Retina (tissue), 1 donor: ENCODE measurements at places on chromosomes 13 and 19.

GRCh38 chr13:104975272-104975671 lies 1560.2 kb downstream of the EFNB2 start:
- no peak for DNase-seq

DNA sequence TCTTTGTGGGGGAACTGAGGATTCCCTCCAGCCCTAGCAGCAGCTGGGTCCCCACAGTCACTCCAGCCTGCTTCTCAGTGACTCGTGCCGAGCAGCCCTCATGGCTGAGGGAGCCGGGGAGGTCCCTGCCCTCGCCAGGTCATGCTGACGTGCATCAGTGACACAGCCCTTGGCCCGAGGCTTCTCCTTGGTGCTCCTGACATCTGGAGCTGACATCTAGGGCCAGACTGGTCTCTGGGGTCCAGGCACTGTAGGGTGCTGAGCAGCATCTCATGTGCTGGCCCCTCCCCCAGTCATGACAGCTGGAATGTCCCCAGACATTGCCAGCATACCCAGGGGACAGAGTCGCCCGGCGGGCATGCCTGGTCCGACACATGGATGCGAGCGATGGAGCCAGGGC lies 14.4 kb downstream of the COMP start:
- DNase-seq: no peak

GRCh38 chr19:7492558-7492957 lies 3.7 kb upstream of the PEX11G start:
- DNase-seq: no peak

GRCh38 chr19:50894478-50895356 lies 16.5 kb downstream of the KLK4 start:
- no peak for DNase-seq

DNA sequence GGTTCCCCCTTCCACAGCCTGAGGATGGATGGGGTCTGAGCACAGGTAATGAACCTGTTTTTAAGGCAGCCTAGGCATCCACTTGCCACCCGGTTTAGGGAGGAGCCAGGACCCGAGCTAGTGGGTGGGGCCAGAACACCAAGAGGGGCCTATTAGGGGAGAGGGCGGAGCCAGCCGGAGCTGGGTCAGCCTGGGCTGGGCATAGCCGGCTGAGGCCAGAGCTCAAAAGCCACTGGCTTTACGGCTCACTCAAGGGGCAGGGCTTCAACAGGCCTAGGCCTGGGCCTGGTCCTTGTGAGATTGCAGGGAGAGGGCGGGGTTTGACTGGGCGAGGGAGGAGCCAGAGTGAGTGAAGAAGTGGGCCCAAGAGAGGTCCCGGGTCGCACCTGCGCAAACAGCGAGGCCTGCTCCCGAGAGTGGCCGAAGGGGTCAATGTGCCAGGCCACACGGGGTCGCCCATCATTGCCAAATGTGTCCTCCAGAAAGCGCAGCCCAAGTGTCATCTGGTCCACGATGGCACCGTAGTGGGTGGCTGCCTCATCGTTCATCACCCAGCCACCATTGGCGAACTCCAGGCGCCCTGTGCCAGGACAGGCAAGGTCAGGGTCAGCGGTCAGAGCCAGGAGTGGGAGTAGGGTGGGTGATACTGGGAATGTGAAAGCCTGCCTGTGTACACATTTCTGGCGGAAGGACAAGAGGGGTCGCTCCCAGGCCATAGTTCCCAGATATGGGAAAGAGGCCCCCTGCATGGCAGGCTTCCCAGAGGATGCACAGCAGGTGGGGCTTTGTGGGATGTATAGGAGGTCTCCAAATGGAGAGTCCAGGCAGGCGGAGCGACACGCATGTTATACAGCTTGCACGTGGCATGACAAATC lies 1.9 kb downstream of the MAN2B1 start:
- DNase-seq: no peak

DNA sequence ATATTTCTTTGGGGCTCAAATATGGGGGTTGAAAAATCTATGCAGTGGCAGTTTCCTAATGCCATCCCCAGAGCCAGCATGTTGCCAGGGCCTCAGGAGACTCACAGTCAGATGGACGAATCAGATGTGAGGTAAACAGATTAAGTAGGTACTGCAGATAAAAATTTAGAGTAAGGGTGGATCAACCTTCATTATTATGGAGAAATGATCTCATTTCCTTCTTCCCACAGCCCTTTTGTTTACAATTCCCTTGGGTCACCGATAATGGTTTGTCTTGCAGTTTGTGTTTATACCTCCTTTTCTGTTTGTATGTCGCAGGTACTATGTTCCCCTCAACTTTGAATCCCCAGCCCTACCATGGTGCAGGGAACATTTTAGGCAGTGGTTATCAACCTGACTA lies 20.0 kb downstream of the DIAPH3 start:
- DNase-seq: no peak

DNA sequence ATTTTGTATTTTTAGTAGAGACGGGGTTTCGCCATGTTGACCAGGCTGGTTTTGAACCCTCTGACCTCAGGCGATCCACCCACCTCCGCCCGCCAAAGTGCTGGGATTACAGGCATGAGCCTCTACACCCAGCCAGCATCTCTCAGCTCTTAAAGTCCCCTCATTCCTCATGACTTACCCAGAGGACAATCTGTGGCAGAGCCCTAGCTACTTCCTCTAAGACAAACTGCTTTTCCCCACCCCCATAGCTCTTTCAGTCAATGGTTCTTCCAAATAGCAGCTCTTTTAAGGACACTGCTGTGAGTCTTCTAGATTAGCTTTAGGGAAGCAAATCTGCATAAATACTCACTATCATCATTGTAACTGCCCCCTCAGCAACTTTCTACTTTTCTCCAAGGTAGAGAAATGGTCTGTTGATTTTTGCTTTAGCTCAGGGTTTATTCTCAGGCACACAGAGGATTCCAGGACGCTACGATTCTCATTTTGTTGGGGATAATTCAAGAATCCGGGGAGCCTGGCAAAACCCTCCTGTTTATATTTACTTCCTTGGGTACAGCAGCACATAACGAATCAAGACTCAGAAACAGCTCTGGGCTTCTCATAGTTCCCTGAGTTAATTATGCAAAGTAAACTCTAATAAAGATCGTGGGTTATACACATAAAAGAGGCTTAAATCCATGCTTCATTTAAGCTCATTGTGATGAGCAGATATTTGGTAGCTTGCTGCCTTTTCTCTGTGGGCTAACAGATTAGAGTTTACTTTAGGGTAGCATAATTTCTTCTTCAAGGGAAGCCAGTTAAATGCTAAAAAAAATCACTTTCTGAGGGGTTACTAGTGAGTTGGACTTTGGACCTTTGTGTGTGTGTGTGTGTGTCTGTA lies 357.4 kb downstream of the TDRD3 start:
- DNase-seq: no peak

DNA sequence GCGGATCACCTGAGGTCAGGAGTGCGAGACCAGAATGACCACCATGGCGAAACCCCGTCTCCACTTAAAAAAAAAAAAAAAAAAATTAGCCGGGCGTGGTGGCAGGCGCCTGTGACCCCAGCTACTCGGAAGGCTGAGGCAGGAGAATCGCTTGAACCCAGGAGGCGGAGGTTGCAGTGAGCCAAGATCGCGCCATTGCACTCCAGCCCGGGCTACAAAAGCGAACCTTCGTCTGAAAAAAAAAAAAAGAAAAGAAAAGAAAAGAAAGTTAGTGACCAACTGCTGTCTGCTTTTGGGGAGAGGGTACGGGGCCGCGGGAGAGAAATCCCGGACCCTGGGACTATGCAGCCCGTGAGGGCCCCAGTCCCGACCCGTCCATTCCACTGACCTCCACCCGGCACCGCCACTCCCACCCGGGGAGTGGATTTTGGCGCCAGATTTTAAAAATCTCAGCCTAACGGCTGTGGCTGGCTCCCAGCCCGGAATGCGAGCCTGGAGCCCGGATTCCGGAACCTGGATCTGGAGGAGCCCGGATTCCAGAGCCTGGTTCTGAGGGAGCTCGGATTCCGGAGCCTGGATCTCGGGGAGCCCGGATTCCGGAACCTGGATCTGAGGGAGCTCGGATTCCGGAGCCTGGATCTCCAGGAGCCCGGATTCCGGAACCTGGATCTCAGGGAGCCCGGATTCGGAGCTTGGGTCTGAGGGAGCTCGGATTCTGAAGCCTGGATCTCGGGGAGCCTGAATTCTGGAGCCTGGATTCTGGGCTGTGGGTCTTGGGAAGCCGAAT lies 6.1 kb upstream of the LMNB2 start:
- DNase-seq: peak; percentile 91

DNA sequence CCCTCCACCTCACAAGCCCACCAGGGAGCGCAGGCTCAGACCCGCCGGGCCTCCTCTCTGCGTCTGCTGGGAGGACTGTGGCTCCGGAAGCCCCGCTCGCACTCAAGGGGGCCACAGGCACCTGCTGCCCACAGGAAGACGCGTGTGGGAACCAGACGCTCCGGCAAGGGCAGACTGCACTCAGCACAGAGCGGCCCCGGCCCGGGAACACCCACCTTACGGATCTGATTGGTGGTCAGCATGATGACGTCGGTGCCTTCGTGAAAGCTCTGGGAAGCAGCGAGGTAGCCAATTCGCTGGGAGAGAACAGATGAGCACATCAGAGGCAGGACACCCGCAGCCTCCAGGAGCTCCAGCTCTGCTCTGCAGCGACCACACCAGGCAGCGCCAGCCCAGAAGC lies 14.6 kb downstream of the AP3D1 start:
- DNase-seq: no peak

- no peak for DNase-seq
Measured at GRCh38 chr19:11265785-11266236, 3.5 kb upstream of the DOCK6 start.

DNA sequence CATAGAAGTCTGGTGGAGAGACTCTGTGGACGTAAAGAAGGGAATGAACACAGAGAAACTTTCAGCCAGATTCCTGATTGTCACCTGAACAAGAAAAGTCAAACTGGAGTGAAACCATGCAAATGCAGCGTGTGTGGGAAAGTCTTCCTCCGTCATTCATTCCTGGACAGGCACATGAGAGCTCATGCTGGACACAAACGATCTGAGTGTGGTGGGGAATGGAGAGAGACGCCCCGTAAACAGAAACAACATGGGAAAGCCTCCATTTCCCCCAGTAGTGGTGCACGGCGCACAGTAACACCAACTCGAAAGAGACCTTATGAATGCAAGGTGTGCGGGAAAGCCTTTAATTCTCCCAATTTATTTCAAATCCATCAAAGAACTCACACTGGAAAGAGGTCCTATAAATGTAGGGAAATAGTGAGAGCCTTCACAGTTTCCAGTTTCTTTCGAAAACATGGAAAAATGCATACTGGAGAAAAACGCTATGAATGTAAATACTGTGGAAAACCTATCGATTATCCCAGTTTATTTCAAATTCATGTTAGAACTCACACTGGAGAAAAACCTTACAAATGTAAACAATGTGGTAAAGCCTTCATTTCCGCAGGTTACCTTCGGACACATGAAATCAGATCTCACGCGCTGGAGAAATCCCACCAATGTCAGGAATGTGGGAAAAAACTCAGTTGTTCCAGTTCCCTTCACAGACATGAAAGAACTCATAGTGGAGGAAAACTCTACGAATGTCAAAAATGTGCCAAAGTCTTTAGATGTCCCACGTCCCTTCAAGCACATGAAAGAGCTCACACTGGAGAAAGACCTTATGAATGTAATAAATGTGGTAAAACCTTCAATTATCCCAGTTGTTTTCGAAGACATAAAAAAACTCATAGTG lies 10.8 kb downstream of the ZNF101 start:
- DNase-seq: no peak

DNA sequence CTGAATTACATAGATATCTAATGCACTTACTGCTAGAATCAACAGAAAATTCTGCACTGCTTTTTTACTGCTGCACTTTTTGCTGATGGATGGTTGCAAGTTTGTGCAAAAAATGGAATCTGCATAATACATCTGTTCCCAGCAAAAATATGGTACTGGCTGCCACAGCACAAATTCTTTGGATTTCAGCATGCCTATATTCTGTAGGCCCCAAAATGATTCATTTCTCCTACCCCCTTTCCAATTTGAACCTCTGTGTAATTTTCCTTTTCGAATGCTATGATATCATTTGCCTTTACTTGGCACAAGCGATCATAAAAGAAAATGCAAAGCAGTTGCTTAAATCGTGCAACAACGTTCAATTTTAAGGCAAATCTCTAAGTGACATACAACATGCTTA lies 524.2 kb upstream of the NBEA start:
- DNase-seq: no peak

DNA sequence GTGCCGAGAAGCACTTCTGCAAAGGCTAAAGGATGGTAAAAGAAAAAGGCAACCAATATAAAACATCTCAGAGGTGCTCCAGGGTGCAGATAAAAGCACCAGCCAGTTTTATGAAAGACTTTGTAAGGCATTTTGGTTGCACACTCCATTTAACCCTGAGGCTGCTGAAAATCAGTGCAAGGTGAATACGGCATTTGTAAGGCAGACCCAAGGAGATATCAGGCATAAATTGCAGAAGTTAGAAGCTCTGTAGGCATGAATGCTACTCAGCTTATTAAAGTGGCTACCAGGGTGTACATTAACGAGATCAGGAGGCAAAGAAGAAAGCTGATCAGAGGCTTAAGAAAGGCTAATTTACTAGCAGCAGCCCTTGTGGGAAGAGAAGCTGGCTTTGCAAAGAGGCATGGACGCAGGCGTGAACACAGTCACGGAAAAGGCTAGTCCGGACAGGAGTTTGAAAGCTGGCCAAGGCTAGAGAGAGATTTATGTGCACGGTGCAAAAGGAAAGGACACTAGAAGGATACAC lies 99.6 kb downstream of the ZNF429 start:
- DNase-seq: peak; percentile 42

DNA sequence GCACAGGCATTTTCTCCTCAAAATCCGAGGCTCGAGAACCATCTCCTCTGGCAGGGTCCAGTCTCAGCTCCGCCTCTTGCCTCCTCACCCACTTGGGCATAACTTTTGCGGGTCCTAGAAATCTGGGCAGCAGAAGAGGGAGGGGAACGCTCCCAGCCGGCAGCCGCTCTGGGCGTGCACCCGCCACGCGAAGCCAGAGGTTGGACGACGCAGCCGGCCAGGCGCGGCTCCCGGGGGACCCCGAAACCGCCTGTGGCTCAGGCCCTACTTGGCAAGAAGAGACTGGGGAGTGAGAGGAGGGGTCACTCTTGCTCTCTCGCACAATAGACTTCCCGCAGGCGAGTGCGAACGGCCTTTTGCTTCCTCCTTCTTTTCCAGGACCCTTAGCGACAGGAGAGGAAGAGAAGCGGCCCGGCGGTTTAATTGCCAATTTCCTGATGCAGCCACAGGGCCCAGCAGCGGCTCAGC lies 6.0 kb upstream of the SOX1 start:
- DNase-seq: peak; percentile 68

GRCh38 chr13:75135325-75135825 lies 346.6 kb downstream of the TBC1D4 start:
- DNase-seq: no peak
